ENCODE measurements at places on chromosomes 3 and 15.

- no peak for DNase-seq
Measured at GRCh38 chr3:141261472-141262307, 30.1 kb downstream of the PXYLP1 start.

DNA sequence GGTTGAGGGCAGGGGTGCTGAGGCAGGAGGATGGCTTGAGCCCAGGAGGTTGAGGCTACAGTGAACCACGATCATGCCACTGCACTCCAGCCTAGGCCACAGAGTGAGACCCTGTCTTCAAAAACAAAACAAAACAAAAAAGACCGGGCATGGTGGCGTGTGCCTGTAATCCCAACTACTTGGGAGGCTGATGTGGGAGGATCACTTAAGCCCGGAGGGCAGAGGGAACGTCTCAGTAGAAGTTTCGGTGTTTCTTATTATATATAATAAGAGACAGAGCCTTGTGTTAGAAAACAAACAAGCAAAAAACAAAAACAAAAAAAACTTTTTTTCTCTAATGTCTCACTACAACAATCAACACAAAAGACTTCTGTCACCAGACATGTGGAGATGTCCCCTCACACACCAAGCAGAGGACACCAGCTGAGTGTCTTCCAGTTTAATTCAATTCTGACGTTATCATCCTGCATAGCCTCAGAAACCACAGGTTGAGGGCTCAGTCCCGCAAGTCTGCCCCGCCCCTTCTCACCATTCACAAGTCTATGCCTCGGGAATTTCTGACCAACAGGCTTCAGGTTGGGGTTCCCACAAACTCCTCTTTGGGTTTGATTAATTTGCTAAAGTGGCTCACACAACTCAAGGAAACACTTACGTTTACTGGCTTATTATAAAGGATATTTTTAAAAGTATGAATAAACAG lies 24.0 kb upstream of the EIF4A2 start:
- DNase-seq, result no peak

DNA sequence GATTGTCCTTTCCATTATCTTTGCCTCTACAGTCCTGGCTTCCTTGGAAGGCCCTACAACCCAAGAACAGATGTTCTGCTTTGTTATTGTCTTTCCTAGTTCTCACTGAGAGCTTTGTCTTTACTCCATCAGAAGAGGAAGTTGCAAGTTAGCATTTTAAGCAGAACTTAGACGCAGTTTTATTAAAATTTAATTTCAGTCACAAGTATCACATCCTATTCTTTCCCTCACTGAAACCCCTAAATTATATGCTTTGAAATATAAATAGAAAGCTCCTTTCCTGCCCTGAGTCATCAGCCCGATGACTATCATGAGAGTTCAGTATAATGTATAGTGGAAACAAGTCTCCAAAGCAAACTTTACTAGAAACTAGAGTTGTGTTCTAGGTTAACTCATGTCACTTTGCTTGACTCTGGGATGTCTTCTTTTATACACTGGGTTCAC lies 291.2 kb upstream of the RBMS3 start:
- no peak for DNase-seq

- DNase-seq, result no peak
Measured at GRCh38 chr3:181311186-181311585, 321.6 kb upstream of the DNAJC19 start.

DNA sequence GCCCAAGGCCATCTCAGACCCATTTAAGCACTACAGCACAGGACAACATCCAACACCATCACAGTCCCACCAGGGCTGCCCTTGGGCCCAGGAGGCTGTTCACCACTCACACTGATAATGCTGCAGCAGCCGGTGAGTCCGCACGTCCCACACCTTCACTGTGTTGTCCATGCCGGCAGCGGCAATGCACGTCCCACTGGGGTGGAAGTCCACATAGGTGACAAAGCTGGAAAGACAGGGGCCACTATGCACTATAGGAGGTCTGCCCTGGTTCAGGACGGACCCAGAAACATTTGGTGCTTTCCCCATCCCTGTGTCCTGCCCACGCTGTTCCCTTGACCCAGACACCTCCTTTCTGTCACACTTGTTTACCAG lies 8.5 kb downstream of the POC1A start:
- DNase-seq, result no peak

DNA sequence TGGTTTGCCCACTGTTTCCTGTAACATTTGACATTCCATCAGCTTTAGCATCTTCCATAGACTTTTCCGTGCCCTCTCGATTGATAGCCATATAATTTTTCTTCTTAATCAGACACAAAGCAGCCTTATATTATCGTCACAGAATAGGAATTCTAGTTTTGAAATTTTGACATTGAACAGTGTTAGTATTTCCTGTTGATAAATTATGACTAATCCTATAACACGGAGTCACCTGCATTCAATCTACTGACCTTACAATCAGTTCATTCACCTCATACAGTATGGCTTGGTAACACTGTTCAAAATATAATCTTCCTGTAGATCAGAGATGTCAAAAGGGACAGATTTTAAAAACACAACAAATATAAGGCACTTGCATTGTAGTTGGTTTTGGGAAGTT lies 423.7 kb downstream of the C3orf38 start:
- no peak for DNase-seq

DNA sequence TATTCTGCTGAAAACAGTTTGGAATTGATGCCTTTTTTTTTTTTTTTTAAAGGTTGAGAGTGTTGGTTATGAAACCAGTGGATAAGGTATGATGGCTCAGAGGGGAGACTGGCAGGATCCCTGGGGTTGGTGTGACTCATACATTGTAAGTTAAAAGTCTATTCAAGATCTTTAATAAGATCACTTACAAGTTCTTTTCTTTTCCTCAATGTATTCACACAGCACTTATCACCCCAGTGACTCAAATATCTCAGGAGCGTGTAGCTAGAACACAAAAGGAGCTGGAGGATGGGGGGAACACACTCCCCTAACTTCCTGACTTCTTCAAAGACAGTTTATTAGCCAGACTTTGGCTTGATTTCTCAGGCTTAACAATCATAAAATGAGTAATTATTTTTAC lies 285.3 kb downstream of the SV2B start:
- DNase-seq, result no peak

GRCh38 chr3:153439780-153440179 lies 277.8 kb downstream of the RAP2B start:
- no peak for DNase-seq

DNA sequence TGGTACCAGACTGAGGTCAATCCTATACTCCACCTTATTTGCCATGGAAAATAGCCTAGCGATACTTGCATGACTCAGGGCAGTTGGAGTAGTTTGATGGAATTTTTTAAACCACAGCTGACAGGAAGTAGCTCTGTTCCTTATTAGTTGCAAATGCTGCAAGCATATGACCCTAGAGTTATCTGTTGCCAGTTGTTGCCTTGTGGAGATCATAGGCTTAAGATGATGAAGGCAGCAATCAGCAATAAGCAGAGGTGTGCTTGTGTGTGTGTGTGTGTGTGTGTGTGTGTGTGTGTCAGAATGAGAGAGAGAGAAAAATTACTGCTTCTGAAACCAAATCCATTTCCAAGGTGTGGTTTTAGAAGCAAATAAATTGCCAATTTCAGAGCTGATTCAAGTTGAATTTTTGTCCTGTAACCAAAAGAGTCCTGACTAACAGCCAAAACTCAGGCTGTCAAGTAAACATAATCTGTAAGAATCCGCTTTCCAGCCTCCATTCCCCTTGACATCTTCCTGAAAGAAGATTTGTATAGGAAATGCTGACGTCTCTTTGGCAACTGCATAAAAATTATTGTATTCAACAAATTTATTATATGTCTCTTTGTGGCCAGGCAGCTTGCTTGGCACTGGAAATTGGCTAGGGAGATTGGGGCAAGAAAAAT lies 141.2 kb downstream of the SERPINI1 start:
- no peak for DNase-seq

- DNase-seq, result no peak
Measured at GRCh38 chr3:108940568-108941263, 13.0 kb downstream of the GUCA1C start.

DNA sequence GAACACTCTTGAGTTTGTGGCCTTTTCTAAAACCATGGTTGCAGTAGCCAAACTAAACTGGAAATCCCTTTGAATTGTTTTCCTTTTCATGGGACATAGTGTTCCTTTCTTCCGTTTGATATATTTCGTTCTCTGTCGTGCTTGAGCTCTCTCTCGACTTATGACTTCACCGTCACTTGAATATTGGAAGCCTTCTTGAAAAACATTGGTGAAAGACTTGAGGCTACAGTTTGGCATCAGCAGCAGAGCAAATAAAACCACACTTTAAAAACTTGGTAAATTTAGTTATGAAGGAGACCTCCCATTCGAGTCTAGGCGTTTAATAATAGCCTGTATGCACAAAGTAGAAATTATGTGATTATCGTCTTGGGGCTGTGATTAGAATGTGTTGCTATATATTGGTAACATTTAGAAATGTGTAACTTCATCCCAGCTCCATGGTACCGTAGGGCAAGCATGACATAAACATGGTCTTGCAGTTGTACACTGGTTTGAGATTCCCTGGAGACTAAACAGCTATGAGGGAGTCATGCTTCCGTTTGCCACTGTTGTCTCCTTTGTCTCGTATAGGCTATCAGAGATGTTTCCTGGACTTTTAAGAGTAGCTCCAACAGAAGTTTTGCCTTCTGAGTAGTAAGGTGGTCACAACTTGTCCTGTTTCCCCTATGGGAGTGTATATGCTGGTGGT lies 122.3 kb downstream of the PTPRG start:
- DNase-seq, result no peak

DNA sequence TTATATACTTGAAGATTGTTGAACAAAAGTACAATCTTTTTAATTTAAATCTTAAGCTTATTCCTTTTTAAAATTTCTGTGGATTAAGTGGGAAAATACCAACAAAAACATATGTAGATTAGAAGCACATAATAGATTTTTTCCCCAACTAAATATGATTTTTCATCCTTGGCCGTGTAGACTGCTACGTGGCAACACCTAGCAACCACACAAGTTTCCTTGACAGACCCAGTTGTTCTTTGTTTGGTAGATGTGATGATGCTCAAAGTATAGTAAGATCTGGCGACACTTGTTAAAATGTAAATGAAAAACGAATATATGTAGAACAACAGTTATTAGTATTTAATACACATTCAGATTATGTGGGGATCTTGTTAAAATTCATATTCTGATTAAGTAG lies 271.0 kb upstream of the ROBO2 start:
- no peak for DNase-seq

- DNase-seq, result no peak
Measured at GRCh38 chr3:155602307-155602706, 142.6 kb downstream of the PLCH1 start.

DNA sequence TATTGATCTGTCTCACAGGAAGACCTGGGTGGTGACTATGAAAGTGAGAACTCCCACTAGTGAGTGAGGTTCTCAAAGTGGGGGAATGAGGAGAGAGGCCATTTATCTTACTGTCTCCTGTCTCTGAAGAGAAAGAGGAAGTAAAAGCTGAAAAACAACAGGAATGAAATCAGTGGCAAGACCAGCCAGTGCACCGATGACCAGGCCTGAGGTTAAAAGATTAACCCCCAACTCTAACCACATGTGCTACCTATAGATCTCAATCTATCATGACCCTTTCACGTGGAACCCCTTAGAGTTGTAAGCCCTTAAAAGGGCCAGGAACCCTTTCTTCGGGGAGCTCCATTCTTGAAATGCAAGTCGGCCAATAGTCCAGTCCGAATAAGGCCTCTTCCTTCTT lies 239.3 kb upstream of the CNTN6 start:
- no peak for DNase-seq

DNA sequence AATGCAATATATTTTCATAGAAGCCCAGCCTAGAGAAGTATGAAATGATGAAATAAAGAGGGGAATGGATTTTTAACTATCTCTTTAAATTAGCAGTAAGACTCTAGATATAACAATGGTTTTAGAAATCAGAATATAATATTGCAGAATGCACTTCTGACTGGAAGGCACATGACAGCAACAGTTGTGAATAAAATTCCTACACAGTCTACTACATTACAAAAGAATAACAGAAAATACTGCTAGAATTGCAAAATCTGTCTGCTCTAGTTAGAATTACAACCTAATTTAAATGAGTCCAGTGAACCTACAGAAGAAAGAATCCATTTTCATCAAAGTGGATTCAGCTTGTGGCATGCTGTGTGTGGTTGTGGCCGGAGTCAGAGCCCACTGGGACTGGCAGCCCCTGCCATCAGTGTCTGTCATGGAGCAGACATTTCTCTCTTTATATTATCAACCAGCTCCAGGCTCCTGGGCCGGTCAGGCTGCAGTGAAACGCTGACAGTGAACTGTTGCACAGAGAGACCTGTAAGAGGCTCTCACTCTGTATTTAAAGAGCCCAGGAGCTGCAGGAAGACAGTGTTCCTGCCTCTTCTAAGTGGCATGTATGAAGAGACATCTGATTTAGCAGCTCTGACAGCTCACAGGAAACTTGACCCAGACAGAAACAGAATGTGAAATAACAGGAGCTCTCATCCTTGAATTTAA lies 1523.8 kb upstream of the CADM2 start:
- no peak for DNase-seq

GRCh38 chr3:173622166-173622565 lies 224.6 kb downstream of the NLGN1 start:
- no peak for DNase-seq

- DNase-seq, result peak; percentile 51
Measured at GRCh38 chr15:82530606-82531379, 9.5 kb downstream of the RPS17 start.

GRCh38 chr3:123842711-123843110 lies 41.4 kb downstream of the MYLK start:
- DNase-seq, result no peak

Data from GM19239 (cell line).